ENCODE measurements at places on chromosomes 6 and 20.

GRCh38 chr6:118370722-118371121 is 177.4 kb upstream of the PLN start:
- DNase-seq = no peak

GRCh38 chr6:169445661-169446581 is 192.3 kb upstream of the THBS2 start:
- DNase-seq = peak; percentile 96

GRCh38 chr6:132257561-132257960 is 143.7 kb downstream of the MOXD1 start:
- no peak for DNase-seq

- no peak for DNase-seq
These were observed 117.0 kb downstream of the PCSK2 start for GRCh38 chr20:17343656-17344452.

DNA sequence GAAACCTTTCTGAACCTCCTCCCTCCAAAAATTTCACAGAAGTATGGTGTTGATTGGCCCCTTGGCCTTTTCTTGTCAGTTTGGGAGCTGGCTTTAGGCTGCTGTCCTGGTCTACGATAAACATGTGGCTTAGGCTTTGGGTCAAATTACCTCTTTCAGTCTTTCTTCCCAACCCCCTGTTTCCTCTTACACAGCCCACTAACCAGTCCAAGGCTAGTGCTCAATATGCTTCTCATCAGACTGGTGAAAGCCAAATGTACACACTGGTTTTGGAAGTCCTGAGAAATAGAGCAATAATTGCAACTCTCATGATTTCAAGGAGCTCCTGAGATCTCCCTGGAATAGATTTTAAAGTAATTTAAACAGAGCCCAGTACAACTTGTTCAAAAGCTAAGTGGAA is 933.7 kb upstream of the GJE1 start:
- DNase-seq = no peak

DNA sequence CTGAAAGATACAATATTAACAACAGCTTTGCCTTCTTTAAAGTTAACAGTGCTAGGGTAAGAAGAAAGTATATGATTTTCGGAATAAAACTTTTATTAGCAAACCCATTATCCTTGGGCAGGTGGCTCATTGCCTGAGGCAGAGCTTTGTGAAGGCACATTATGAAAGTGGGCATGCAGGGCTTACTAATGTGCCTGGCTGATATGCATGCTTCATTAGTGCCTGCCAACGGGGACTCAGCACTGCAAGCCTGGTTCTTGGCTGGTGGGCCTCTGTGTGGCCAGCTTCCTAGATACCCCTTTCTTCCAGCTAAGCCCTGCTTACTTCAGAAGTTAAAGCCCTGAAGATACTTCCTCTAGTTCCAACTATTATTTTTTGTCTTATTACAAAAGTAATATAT is 481.6 kb downstream of the ADGRB3 start:
- no peak for DNase-seq

DNA sequence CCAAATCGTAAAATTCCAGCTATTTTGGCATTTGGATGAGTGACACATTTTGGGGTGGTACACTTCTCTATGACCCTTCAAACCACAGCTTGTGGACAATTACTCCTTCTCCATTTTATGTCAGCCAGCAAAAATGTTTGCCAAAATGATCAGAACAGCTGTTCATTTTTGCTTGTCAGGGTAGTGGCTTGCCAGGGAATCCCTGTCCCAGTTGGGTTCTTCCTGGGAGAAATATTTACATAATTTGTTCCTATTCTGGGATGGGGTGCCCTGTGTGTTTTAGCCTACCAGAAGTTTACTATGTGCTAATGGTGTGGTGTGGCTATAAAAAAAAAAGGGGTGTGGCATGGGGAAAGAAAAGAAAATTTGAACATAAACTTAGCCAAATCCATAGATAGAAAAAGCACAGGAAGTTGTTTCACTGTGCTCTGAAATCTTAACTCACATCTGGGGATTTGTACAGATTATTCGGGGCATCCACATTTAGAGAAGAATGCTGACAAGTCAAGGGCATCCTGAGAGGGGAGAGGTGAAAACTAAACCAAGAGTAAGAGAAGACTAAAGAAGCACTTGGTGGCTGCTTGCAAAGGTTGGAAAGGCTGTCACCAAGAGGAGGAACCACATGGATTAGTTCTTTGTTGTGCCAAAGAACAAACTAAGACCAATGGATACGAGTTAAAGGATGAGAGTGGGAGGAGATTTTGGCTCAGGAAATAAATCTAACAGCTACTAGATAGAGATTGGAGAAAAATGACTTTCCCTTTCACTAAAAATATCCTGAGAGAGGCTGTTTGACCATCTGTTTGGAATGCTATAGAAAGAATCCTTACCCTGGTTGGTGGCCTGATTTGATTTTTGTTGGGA is 55.2 kb upstream of the RBM24 start:
- no peak for DNase-seq

DNA sequence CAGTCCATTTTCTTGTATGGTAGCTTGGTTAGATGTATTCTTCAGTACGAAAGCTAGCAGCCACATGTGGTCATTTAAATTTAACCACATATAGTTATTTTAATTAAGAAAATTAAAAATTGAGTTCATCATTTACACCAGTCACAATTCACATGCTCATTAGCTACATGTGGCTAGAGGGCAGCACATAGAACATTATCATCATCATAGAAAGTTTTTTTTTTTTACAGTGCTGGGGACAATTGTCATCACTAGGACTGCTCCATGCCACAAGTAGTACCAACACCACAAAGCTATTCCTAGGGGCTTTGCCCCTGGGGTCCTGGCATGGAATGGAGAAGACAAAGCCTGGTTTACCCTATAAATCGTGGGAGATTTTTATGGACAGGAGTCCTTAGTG is 30.5 kb downstream of the PLCB4 start:
- DNase-seq = no peak

- no peak for DNase-seq
These were observed 15.0 kb upstream of the DSE start for GRCh38 chr6:116355796-116356195.

GRCh38 chr6:125077453-125077852 is 76.1 kb upstream of the TPD52L1 start:
- DNase-seq = no peak

DNA sequence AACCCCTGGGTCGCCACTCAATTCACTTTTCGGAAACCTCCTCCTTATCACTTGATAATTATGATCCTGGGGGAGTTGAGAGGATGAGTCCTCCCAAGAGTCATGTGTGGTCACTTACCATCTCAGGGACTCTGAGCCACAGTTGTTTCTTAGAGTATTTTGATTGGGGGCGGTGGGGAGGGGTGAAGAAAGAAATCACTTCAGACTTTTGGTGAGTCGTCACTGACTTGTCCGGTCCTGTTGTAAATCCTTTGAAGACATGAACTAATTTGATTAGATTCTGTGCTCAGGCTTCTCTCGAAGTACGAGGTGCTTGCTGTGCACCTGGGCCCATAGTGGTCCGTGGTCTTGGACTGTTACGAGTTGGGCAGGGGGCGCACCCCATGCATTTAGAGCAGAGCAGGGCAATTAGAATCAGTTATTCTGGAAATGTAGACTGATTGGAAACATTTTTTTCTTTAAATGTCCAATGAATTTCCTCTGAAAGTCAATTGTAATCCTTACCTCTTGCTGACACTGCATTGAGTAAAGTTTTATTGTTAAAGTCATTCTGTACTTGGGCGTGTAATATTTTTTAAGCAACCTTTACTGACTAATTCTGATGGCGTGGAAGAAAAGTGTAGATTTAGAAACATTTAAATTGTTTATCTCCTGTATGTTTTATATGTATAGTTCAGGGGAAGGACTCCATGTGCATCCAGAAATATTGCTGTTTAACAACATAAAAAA is 173.4 kb downstream of the SLC16A10 start:
- DNase-seq = no peak

GRCh38 chr20:61600016-61600415 is 348.0 kb downstream of the CDH4 start:
- DNase-seq = peak; percentile 77

GRCh38 chr6:16136091-16136490 is 7.2 kb downstream of the MYLIP start:
- no peak for DNase-seq

DNA sequence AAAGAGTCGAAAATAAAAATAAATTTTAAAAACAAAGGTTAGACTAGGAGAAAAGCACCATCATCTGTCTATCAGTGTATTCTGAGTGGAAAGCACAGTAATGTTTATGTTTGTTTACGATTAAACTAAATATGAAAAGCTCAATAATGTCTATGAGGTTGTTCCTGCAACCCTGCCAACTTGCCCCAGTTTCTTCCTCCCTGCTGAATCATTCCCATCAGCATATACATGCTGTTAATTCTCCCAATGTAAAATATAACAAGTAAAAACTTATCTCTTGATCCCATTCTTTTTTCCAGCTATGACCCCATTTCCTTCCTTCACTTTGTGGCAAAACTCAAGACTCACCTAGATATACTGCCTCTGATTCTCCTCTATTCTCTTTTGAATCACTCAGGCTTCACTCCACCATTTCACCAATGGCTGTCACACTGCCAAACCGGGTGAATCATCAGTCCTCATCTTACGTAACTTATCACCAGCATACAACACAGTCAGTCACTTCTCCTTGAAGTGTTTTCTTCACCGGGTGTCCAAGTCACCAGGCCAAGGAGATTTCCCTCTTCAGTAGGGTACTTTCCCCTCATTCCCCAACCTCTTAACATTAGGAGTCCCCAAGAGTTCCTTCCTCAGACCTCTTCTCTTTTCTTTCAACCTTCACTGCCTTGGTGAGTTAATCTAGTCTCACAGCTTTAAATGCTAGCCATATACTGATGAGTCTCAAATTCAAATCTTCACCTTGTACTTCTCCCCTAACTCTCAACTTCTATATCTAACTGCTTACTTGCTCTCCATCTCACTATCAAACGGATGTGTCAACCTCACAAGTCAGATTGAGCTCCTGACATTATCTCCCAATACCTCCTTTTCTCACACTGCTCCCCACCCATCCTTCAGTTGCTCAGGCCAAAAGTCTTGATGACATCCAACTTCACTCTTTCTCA is 6.2 kb downstream of the TMEM242 start:
- DNase-seq = no peak

DNA sequence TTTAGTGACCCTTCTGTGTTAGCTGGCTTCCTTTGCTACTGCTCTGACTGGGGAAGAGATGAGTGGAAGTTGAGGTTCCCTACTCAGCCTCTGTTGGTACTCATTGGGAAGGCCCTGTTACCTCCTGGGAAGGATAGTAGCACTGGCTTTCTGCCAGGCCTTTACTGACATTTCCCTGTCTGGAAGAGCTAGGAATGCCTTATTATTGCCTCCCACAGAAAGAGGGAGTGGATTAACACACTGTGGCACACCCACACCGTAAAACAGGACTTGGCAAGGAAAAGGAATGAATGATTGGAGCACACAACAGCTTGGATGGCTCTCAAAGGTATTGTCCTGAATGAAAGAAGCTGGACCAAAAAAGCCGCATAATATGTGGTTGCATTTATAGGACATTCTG is 12.2 kb downstream of the ZNF831 start:
- no peak for DNase-seq

DNA sequence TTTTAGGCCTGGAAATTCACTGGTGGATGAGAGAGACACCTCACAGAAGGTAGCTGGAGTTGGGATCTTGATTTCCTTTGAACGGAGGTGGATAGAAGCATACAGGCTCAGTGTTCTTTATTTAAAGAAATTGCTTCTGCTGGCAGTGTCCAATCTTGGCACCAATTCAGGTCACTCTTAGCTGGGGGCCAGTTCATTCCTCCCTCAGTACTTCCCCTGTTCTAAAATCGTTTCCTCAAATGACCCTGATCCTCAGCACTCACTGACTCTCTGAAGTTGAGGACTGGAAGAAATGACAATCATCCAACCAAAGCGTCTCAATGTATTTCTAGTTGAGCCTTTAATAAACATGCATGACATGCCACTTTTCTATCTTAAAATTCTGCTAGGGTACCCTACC is 472.5 kb upstream of the BTBD3 start:
- no peak for DNase-seq

- no peak for DNase-seq
These were observed 87.1 kb upstream of the HEY2 start for GRCh38 chr6:125662296-125662695.

- no peak for DNase-seq
These were observed 7.6 kb upstream of the ITCH start for GRCh38 chr20:34355427-34355826.

- no peak for DNase-seq
These were observed 3.6 kb upstream of the FOXC1 start for GRCh38 chr6:1605893-1606779.

DNA sequence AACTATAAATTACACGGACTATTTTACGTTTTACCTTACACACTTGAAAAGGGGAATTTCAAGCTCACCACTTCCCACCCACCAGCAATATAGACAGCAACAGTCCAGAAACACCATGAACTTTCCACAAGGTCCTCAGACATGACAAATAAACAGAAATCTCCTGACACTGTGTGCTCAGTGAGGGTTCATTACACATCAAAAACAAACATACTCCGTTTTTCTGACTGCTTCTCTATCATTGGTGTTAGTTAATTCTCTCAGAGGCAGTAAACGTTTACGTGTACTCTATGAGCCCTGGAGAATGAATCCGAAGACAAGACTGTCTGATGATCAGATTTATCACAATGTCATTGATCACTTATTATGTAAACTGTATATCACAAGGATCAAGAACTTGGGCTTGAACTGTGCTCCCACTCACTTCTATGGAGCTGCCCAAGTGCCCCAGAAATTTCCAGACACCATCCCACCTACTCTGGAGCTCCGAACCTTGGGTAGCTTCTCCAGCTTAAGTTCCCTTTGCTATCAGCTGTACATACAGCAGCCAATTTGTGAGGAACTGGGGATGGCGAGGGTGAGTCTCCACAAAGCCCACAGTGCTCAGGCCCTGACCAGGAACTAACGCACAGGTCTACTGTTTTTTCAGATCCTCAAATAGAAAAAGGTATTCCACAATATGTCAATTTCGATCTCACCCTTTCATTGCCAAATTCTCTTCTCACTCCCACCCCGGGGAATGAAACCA is 86.0 kb downstream of the ALDH8A1 start:
- no peak for DNase-seq

- no peak for DNase-seq
These were observed 13.5 kb upstream of the MOXD1 start for GRCh38 chr6:132414761-132415160.

DNA sequence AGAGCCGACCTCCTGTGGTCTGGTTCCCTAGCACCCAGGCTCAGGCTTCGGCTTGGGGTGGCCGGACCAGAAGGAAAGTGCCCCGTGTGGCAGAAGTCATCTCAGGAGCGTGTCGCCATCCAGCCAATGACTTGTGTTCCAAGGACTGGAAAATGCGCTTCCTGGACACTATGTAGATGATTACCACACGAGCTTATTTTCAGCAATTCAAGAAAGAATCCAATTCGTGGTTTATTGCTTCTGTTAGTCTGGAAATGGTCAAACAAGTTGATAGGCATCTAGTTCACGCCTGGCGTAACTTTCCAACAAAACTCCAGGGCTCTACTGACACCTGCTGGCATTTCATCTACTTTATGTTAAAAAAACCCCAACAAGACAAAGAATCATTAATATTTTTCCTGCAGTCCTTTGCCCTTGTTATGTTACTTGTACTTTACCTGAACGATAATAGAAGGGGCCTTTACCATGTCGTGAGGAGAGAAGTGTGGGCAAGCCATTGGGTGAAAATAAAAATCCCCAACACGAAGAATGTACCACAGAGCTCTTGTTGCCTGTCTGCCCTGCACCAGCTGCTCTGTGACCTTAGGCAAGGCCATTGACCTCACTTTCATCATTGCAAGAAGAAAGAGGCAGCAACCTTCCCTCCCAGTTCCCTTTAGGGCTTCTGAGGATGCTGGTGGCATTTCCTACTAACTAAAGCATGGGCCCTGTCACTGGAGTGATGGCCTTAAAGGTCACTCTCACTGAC is 154.7 kb upstream of the LAMP5 start:
- DNase-seq = peak; percentile 37

- peak; percentile 59 for DNase-seq
These were observed 65.8 kb upstream of the ARMC2 start for GRCh38 chr6:108782179-108783041.
